Glutamatergic neuron (in vitro differentiated cells): ENCODE measurements at places on chromosomes 4 and X. TPM values are rescaled to one million over a fixed set of nuclear protein-coding genes. Genes with fewer than 3 reads are reported as not detected.

Gene ADAD1
- total RNA-seq = not detected

Gene SLC35A2
- total RNA-seq = 22.1 TPM

DNA sequence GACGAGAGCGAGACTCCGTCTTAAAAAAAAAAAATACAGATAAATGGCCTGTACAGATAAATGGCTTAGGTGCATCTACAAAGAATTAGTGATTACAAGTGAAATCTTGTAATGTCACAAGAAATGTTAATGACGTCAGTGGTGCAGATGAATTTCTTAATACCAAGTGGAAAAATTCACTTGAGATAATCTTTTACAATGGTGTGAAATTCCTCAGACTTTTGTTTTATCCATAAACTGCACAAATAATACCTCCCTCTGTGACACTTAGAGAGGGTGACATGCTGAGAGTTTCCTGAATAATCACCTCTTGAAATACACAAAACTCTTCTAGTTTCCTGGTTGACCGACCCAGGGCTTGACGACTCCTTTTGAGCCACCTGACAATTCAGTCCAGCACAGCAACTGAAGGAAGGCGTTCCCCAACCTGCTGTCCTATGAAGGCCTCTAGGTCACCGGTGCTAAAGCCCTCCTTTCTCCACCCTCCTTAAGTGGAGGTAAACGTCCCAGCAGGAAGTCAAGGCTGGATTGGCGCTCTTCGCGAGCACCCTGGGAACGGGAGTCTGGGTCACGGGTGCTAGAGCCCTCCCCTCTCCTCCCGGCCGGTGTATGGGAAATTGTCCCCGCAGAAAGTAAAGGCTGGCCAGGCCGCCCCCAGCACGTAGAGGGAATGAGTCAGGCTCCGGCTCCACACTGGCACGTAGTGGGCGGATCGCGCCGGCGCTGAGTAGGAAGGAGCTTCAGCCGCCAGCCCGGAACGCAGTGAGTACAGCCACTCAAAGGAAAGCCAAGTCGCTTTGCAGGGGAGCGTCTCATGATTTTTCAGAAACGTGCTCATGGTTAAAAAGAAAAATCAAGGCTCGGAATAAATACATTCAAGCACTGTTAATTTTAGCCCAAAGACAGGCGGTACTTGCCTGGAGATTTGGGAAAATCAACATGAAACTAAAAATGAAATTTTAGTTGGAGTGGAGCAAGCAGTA lies at the start of gene TMEM144:
Gene TMEM144, plus strand, starts transcription at position 662 of the 983 bp plus-strand sequence. CDS start 2,182 bp downstream, outside the sequence.
- peak; percentile 72 for DNase-seq

DNA sequence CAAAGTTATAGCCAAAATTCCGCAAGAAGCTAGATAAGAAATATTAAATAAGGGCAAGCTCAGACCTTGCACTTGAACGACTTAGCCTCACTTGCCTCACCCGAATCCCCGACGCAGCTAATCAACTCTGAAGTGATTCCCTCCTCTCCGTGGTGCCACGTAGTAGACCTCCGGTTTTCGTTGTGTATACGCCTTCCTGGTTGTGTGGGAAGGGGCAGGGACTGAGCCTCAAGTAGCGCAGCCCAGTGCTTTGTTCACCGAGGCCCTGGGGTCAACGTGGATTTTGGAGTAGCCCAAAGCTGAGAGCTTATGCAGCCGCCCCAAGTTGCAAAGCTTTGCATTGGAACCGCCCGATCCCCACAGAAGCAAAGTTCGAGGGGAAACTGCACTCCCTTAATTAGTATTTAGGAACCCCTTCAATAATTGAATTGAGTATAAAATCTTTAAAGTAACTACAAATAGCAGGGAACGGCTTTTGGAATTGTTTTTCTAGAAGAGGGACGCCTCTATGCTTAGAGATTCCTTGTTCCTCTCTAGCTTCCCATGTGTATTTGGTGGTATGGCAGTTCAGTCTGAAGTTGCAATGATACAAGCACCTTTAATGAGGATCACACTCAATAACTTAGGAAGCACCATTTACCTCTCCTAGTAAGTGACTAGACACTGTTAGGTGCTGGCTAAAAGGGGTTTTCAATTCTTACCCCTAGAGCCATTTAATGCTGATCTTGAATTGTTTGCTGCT lies 55.7 kb downstream of the LINC00632 start:
- peak; percentile 8 for DNase-seq

- DNase-seq = peak; percentile 11
Measured at GRCh38 chrX:47523713-47524166, 37.3 kb upstream of the ARAF start.

GRCh38 chr4:60241866-60242265 lies 958.3 kb upstream of the ADGRL3 start:
- no peak for DNase-seq

DNA sequence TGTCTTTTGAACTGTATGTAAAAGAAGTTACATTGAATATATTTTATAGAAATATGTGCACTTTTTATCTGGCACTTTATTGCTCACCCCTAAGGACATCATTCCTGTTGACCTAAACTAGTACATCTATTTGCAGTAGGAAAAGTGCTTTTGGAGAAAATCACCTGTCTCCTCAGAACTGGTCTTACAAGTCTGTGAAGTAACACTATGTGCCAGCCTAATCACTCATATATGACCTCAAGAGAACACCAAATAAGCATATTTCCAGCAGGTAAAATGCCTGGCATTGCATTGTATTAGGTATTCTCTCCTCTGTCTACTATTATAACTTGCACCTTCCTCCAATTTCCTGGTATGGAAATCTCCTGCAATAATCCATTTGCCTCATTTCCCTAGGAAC lies 4.0 kb upstream of the GASK1B start:
- no peak for DNase-seq

DNA sequence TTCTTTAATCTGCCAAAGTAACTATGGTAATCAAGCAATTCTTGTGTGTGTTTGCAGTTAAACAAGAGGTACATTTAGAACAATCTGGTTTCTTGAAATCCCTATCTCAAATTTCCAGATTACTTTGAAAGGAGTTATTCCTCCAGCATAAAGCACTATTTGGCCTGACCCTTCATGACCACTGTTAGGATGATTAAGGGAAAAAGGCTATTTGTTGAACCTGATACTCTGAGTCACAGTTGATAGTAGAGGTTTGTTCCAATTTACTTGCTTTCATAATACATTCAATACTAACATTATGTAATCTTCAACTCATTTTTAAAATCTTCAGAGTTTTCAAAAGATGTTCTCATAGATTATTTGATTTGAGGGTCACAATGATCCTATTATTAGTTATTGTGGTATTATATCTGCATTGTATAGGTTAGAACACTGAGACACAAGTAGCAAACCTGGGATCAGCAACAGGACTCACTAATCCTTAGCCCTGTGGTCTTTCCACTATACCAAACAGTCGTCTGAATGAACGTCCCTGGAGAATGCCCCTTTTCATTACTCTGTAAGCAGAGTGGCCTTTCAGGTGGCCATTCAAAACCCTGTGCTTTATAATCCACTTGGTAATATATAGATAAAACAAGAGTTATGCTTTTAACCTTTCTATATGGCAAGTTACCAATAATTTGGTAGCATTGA lies 8.1 kb upstream of the NDST4 start:
- no peak for DNase-seq

DNA sequence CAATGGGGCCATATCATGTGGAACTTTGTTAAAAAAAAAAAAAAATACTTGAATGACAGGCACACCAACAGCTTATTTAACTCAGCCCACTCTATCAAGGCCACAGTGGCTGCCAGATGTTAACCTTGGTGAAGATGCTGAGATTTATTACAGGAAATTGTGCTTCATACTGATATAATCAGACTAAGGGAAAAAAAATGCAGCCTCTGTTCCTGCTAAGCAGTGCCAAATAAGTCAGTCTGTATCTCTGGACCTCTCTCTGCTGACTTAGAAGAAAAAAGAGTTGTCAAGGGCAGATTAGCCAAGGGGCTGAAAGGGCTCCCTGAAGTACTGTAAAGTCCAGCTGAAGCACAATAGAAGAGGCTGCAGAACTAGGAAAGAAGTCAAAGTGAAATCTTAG lies 677.7 kb upstream of the HTR2C start:
- DNase-seq = no peak

GRCh38 chrX:101029665-101030064 lies 22.2 kb downstream of the TRMT2B start:
- no peak for DNase-seq

GRCh38 chr4:116024954-116025708 lies 911.7 kb upstream of the NDST4 start:
- no peak for DNase-seq

GRCh38 chrX:121579016-121579760 lies 531.8 kb downstream of the GLUD2 start:
- no peak for DNase-seq

GRCh38 chr4:188578657-188579056 lies 439.4 kb downstream of the TRIML1 start:
- DNase-seq = no peak
